ENCODE measurements at places on chromosomes 7 and 10.

- DNase-seq: no peak
These were observed 38.0 kb downstream of the ZNRF2 start for GRCh38 chr7:30322271-30323005.

DNA sequence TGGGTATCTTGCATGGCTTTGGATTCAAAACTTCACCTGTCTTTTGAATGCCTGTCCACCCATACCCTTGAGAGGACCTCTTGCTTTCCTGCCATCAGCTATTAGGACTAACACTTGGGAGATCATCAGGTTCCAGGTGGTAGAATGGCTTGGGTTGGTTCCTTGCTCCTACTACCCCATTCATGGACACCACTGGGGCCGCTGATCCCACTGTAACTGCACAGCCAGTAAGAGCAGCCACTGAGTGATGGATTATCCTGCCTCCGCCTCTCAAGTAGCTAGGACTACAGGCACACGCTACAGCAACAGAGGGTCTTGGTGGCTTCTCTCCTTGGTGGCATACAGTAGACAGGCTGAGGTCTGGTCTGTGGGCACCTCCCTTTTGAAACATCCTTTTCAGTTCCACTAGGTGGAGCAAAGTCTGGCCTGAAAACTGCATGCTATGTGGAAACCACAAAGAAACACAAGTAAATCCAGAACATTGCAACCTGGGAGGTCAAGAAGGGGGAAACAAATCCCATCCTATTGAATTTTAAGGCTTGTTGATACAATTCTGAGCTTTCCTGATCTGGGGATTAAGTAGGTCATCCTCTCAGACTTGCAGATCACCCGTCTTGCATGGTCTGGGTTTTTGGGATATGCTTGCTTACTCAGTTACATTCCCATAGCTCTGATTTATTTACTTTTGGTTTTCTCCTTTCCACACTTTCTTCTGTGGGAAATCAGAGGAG is 9.4 kb downstream of the WBP1L start:
- DNase-seq: no peak

GRCh38 chr10:130175074-130175473 is 38.9 kb downstream of the GLRX3 start:
- DNase-seq: no peak

GRCh38 chr10:62244785-62245467 is 23.7 kb downstream of the RTKN2 start:
- no peak for DNase-seq

DNA sequence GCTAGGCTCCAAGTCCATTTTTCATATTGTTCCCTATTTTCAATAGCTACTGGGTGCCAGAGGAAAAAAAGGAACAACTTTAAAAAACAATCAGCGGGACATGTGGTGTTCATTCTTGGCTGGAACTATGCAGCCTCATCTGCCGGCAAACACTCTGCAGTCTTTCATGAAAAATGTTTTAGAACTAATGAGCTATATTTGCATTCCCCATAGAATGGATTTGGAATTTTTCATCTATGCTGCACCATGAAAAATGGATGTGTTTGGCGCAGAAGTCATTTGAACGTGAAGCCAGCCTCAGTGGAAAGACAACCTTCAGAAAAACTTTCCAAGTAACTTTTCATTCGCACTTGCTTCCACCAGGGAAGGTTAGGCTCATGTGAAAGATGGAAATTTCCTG is 270.5 kb downstream of the SKAP2 start:
- no peak for DNase-seq

GRCh38 chr7:4234886-4235285 is 447.2 kb upstream of the FOXK1 start:
- no peak for DNase-seq

GRCh38 chr10:3820255-3820654 is 35.2 kb upstream of the KLF6 start:
- no peak for DNase-seq

DNA sequence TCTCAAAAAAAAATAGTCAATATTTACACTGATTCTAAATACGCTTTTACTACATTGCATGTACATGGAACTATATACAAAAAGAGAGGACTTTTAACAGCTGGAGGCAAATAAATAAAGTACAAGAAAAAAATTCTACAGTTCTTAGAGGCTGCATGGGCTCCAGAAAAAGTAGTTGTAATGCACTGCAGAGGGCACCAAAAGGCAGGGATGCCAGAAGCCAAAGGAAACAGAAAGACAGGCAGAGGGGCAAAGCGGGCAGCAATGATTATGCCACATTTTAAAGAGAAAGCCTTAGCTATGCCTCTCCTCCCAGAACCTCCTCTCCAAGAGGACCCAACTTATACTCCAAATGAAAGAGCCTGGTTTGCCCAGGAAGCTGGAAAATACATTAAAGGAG is 11.6 kb upstream of the ADCK2 start:
- DNase-seq: no peak

DNA sequence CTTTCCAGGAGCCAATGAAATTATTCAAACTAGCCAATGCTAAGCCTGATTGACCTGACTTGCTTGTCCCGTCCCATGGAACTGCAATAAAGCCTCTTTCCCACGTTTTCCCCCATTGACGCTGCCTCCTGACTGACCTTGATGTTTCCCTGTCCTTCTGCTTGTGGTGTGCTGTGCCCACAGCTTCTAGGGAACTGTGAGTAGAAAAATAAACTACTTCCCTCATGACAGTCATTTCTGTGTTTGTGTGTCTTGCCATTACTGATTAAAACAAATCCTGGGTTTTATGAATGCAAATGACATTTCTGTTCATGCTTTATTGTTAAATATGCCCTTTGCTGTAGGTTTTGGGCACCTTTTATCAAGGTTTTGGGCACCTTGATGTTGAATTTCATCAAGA is 91.3 kb upstream of the ABI1 start:
- DNase-seq: no peak

DNA sequence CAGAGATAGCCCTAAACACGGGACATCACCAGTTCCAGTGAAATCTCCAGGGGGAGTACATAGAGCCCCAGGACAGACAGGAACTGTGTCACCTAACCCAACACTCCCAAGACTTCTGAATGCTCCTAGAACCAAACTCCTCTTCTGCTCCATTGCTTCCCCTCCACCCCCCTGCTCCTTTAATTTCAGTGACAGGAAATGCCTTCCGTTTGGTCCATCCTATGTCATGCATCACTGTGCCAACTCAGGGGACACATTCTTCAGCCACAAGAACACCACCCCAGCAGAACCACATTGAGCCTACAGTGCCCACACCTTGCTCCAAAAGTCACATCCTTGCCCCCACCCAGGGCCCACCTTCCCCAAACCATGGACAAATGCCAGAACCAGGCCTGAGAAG is 100.5 kb downstream of the KCNMA1 start:
- no peak for DNase-seq

DNA sequence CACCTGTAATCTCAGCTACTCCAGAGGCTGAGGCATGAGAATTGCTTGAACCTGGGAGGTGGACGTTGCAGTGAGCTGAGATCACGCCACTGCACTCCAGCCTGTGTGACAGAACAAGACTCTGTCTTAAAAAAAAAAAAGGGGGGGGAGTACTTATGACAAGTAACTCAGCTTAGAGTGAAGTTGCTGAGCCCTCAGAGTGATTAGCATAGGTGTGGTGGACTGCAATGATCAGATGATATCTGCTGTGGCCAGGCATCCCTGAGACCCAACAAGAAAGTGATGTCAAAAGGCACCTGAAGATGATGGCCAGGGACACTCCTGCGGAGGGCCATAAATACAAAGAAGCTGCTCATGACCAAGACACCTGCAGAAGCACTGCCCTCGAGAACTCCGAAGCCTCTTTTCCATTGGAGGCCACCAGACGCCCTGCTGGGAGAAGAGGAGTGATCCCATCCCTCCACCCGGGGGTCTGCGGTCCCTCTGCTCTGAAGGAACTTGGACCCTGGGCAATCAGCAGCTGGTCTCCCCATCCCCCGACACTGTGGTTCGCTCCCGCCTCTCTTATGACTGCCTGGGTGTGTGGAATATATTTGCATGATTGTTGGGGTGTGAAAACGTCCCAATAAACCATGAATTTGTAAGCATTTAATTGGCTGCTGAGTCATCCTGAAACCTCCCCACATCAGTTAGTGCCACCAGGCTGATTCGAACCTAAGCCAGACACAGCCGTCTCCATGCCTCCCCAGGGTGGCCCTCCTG is 46.0 kb downstream of the RASGEF1A start:
- DNase-seq: no peak

DNA sequence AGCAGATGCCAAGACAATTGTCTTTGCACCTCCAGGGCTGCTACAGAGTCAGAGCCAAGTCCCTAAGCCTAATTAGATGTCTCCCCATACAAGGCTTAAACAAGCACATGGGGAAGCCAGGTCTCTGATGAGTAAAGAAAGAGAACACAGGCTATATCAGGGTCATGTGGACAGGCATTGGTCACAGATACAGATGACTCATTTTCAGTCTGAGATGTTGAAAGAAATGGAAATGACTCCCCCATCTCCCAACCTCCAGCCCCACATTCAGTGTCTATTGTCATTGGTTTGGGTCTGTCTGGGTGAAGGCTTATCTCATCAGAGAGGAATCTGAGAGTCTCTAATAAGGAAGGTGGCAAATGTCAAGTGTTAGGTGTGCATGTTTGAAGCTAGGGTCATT is 290.1 kb upstream of the KIAA1217 start:
- DNase-seq: no peak

GRCh38 chr10:103895411-103896186 is 22.4 kb downstream of the STN1 start:
- DNase-seq: peak; percentile 61

DNA sequence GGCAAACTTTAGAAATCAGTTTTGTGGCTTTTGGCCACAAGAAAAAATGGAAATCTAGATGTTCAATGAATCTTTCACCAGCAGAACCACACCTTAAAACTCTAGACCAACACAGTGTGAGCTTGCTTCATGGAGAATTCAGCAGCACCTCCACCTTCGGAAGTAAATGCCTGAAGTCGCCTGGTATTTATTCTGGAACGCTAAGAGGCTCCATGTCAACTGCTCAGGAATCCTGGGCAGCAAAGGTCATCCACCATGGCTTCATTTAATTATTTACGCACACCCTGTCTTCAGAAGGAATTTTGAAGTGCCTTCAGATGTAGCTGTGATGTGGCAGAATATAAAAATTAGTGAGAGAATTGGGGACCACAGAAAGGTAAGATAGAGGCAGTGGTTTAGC is 167.7 kb downstream of the GFRA1 start:
- DNase-seq: no peak

DNA sequence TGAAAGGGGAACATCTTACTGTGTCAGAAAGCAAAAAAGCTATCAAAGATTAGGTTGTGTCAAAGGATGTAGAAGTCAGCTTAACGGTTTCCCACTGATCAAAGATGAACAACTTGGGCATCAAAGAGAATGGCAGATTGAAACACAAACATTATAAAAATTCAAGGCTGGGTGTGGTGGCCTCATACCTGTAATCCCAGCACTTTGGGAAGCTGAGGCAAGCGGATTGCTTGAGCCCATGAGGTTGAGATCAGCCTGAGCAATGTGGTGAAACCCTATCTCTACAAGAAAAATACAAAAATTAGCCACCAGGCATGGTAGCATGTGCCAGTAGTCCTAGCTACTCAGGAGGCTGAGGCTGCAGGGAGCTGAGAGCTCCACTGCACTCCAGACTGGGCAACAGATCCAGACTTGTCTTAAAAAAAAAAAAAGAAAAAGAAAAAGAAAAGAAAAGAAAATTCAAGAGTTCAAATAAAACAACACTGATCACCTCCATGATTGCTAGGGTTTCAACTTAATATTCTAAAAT is 34.5 kb downstream of the RTKN2 start:
- no peak for DNase-seq

DNA sequence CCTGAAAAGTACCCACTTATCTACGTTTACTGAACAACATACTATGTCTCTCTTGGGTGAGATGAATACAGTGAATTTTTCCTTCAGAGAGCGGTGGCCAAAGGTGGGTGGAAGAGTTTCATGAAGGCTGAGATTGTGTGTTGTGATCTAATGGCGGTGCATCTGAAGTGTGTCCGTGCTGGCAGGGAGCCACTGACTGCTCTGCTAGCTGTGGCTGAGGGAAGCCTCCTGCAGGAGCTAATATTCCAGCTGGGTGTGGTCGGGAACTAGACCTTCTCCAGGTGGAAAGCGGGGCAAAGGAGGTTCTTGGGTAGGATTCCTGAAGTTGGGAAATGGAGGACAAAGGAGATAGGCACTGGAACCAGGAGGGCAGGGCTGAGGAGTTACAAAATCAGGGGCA is 69.2 kb upstream of the GRB10 start:
- no peak for DNase-seq

DNA sequence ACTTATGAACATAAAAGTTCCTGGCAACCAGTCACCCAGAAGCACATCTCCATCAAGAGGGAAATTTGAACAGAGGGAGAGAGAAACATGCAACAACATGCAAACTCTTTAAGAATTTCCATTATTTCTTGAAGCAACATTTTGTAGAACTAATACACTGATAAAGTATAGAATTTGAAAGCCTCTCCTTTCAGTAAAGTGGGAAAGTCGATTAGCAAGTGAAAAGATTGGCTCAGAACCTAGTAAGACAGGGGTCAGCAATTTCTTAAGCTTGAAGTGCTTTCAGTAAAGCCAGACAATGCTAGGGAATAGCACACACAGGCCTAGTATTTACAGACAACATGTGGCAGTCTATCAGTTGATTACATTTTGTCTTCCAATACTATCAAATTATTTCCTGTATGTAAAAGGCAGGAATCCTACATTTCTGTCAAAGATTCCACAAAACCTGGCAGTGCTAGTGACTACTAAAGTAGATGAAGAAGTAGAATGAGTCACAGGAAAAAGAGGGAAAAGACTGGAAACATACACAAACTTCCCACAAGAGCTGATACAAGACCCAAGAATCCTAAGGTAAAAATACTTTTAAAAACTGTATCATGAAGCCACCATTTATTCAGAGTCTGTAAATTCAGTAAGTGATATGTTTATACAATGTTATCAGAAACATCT is 25.2 kb downstream of the DNAJC1 start:
- no peak for DNase-seq

DNA sequence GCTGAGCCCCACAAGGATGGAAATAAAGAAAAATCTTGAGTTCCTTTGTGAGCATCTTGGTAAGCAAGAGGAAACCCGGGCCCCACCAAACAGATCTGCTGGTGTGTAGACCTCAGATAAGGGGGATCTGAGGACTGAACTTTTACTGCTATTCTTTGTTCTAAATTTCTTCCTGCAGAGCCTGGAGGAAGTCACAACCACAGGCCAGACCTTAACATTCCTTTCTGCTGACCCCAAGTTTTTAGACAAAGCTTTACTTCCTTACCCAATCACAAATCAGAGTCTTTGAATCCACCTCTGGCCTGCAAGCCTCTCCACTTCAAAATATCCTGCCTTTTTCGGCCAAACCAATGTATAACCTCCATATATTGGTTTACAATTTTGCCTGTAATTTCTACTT is 352.6 kb upstream of the AUTS2 start:
- DNase-seq: no peak

All from Panc1 (cell line).